ENCODE measurements at places on chromosomes 16 and 17.

- DNase-seq = no peak
These were observed 2.7 kb downstream of the C16orf89 start for GRCh38 chr16:5062790-5063765.

DNA sequence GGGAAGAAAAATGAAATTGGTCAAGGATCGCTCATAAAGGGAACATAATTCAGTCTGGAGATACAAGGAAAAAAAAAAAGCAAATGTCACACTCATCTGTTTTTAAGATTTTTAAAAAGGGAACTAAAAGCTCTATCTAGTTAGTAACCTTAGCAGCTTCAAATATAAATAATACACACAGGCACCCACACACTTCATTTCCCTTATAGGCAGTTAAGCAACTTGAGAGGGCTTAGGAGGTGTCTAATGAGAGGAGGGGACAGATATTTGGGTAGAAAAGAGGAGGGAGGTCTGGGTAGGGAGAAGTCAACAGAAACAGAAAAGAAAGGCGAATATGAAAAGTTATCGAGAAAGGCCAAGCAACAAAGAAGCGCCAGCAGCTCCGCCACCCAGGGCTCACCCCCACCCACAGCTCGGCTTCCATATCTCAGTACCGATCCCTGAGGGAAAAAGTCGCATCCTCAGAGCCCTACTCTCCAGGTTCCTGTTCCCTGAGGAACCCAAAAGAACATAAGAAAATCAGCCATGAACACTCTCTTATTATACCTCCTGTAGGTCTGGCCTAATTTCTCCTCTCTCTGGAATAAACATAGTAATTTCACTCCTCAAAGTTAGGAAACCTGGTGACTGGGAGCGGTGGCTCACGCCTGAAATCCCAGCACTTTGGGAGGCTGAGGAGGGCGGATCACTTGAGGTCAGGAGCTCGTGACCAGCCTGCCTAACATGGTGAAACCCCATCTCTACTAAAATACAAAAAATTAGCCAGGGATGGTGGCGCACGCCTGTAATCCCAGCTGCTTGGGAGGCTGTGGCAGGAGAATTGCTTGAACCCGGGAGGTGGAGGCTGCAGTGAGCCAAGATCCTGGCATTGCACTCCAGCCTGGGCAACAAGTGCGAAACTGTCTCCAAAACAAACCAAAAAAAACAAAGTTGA is 69.6 kb upstream of the RCVRN start:
- no peak for DNase-seq

- DNase-seq = no peak
These were observed 177.4 kb downstream of the PRKCB start for GRCh38 chr16:24013054-24013636.

- no peak for DNase-seq
These were observed 245.7 kb upstream of the CIBAR2 start for GRCh38 chr16:85357924-85358505.
